Activated CD4-positive, CD25-positive, alpha-beta regulatory T cell (primary cell): ENCODE measurements at places on chromosomes 1 and 21.

DNA sequence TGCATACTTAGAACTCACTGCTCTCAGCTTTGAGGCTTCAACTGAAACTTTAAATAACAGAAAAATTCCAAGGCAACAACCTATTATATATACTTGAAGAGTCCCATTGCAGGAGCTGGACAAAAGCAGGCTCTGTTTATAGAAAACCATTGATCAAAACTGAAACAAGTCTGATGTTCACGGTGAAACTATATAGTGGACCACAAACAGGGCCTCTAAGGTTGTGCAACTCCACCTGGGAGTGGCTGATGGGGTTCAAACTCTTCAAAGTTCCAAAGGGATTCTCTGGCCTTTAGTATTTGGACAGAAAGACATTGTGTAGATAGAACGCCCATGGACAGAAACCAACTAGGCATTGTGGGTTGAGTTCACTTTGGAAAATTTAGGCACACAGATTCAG lies 140.3 kb downstream of the ZC3H11B start:
- DNase-seq, result no peak

DNA sequence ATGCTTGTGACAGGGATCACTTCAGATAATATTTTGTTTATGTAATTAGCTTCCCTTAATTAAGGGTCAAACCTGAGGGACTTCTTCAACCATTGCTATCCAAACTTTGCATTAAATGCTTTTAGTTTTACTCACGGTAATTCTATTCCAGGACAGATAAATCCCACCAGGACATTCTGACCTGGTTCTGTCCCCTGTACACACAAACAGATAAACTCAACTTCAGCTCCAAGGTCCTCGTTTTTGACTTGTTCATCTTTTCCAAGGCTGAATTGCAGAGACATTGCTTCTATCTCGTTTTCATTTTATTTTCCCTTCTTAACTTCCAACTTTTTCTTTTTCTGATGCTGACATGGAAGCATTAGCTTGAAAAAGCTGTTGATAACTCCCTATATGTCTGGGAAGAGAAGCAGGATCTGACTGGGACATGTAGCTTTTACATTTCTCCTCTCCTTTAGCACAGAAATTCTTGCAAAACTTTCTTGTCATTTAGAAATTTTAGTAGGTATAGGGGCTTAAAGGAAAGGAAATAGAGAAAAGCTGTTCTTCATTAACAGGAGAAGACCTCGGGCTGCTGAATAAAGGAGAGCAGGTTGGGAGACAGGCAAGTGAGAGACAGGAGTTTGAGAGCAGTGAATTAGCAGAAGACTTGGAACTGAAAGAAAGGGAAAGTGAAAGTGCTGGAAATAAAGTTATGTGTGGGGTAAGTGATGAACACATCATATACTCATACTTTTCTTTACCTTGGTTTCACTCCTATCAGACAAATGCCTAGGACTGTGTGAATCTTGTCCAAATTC lies 231.7 kb upstream of the B3GALT2 start:
- no peak for DNase-seq

DNA sequence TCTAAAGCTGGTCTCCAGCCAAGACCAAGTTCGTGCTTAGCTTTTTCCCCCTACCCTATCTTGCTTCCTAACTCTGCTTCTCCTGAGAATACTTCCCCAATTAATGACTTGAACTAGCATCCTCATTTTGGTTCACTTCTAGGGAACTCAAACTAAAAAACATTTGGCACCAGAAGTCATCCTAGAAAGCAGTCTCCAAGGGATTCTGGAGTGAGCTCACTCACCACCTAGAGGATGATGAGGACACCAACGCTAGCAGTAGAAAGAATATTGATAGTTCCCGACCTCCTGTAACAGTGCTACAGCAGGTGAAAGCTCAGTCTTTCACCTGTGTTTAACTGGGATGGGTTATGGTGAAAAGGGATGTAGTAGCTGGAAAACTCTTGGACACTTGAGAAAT lies 4.7 kb upstream of the PSMB2 start:
- no peak for DNase-seq

DNA sequence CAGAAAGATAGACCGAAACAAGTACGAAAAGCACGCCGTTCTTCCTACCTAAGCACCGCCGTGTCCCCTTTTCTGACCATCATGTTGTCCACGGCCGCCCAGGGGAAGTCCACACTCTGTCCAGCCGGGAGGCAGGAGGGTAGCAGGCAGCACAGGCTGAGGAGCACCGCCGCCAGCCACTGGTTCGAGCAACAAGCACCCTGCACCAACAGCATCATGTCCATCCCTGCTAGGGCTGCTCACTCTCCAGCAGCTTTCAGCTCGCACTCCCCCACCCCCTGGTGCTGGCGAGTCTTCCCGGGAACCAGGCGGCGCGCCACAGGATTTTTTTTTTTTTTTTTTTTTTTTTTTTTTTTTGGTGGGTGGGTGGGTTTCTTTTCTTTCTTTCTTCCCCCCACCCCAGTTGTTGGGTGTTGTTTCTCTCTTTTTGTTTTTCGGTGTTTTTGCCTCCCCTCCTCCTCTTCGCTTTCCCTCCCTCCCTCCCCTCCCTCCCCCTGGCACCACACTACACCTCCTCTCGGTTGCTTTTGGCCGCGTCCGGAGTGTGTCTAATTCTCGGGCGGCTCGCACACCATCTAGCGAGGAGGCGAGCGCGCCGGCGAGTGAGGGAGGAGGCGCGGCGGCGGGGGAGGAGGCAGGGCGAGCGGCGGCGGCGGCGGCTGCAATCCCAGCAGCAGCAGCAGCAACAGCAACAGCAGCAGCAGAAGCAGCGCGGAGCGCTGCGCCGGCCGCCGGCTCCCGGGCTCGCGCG lies at the start of gene NEGR1:
Gene NEGR1 (minus strand): TSS at position 269 of the 751 bp plus-strand sequence.
- no peak for DNase-seq

GRCh38 chr1:85607126-85607920 lies 26.8 kb downstream of the CCN1 start:
- no peak for DNase-seq

- DNase-seq, result no peak
Measured at GRCh38 chr1:167104256-167104633, 10.4 kb downstream of the STYXL2 start.

DNA sequence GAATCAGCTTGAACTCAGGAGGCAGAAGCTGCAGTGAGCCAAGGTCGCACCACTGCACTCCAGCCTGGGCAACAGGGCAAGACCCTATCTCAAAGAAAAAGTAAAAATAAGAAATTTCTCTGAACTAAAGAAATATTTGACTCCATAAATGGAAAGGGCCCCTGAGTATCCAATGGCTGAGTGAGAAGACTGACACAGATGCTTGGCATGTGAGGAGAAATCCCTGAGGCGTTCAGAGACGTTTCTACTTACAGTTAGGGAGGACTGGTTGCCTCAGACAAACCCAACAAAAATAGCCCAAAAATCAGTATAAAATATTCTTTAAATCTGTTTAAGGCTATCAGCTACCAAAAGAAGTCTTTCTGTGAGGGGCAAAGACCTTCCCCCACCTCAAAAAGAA lies 3.0 kb upstream of the SUMO3 start:
- DNase-seq, result no peak

GRCh38 chr1:200901350-200901749 lies 6.7 kb downstream of the INAVA start:
- DNase-seq, result no peak

DNA sequence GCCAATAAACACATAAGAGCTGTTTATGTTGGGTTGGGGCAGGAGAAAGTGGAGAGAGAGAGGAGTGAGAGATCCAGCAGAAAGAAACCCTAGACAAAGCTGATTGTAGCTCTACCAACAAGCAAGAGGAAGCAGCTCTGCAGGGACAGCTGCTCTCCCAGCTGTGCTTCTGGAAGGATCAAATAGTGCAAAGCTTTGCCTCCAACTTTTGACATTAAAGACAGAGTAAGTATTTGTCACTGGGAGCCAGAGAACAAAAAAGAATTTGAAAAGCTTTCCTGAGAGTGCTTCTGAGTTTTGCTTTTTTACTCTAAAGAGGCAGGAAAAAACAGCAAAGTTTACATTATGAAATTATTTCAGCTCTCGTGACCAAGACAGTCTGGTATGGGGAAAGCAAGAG lies 28.5 kb upstream of the C1orf198 start:
- no peak for DNase-seq

DNA sequence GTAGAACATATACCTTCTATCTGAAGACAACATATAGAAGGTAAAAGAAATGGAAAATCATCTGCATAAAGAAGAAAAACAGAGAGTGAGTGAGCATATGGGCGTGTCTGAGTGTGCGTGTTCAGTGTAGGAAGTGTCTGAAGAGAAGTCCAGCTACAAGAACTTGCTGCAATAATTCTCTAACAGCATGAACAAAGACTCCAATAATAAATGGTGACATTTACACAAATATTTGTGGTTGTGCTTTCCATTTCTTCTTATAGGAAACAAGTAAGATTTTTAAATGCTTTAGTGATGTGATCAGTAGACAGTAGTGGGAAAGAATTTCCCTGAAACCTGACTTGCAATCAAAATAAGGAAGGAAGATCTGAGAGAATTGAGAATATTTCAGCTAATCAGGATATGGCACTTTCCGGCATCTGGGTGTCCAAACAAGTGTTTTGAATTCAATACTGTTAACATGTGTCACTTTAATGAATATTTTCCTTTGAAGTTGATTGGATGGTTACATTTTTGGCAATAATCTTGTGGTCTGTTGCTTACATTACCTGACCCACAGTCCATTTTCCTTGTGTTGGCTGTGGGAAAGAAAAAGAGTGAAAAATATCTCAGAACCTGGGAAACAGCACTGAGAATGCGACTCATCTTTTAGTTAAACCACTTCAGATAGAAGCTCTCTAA lies 154.0 kb downstream of the TGFB2 start:
- no peak for DNase-seq

DNA sequence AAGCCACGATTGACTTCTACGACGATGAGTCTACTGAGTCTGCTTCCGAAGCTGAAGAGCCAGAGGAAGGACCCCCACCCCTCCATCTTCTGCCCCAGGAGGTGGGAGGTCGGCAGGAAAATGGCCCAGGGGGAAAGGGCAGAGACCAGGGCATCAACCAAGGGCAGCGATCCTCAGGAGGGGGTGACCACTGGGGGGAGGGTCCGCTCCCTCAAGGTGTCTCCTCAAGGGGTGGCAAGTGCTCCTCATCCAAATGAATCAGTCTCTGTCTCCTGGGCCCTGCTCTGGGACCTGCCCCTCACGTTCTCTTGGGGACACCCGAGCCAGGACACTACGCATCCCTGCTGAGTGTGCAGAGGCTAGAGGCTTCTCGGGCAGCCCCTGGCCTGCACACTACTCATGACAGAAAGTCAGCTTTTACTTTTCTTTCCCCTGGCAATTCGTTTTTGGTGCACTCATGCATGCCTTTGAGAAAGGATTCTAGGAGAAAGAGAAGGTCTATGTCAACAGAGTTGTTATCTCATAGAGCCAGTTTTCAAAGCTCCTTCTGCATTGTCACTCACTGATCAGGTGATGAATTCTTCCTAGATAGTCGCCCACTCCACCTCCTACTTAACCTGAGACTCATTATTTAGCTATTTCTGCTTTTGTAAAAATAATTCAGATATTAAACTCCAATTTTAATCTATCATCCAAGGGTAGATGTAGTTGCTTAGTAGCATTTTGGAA lies 11.6 kb downstream of the RIPPLY3 start:
- no peak for DNase-seq

GRCh38 chr1:90726425-90726985 lies 9.4 kb upstream of the BARHL2 start:
- no peak for DNase-seq

DNA sequence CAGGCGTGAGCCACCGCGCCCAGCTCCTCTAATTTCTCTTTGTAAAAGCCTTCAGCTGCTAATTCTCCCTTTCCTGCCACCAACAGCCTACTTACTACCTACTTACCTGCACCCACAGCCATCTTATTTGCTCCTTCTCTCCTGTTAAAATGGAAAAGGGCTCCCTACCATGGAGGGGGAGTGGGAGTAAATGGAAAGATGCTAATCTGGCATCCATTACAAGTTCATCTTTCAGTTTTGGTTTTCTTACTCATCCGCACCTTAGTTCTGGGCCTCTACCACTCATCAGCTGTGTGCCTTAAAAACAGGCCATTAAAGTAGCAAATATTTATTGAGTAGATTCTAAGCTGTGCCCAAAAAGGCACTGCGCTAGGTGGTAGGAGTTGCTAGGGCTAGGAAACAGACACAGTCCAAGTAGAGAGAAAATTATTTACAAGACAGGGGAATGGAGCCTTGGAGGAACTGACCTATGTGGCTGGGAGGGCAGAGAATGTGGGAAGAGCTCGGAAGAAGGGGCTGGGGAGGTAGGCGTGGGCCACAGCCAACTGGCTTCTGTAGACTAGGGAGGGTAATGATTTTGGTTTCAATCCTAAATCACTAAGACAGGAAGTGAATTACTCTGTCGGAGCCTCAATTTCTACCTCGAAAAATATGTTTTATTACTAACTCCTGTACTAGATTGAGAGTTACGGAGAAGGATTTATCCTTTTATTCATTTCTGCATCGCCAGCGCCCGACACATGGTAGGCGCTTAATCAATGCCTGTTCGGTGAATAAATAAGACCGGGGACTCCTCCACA lies 685 bp upstream of the DDI2 start:
- DNase-seq, result no peak

DNA sequence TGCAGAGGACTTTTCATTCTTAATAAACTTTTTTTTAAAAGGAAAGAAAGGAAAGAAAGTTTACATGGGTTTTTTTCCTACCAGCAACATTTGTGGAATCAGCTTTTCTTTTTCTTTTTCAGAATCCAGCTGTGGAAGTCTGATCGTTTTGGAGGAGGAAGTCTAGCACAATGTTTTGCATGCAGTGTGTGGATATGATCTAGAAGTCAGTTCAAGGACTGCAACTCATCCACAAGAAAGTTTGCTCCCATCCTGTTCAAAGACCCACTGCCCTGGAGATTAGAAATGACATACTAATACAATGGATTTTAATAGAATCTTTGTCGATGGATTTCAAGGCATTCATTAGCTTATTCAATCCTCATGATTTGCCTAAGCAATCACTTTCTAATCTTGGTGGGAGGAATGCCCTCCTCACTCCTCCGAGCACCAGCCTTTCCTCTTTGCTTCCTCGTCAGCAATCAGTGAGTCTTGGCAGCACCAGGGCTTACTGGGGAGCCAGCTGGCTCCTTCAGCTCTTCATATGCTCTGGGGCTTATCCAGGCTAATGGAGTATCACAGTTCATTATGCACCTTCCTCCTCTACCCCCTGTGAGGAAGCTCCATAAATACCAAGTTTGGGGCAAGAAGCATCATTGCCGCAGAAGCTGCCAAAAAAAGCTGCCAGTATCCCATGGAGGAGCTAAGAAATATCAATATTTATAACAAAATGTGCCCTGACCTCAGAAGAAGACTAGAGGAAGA lies 392.3 kb upstream of the PKN2 start:
- DNase-seq, result no peak

DNA sequence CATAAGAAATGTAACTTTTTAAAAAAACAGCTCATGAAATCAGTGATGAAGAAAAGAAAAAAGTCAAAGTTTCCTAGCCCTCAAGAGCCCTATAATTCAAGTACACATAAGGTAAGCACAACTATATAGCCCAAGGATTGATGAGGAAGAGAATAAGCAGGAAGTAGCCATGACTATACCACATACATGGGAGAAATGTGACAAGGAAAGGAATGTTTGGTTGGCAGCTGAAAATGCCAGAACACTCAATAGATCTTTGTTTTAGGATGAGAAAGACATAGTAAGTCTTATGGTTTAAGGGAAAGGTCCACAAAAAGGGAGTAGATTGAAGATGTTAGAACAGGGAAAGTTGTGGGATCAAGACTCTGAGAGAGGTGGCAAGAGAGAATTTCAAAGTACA lies 5.7 kb downstream of the DOCK7 start:
- DNase-seq, result no peak

GRCh38 chr1:159010391-159010790 lies 684 bp downstream of the IFI16 start:
- no peak for DNase-seq
